ENCODE measurements at places on chromosomes 6 and 20. TPM values are rescaled to one million over a fixed set of nuclear protein-coding genes. Genes with fewer than 3 reads are reported as not detected.

MTG2 gene
- 111 TPM for total RNA-seq

GGTLC1 gene
- total RNA-seq, result 1.3 TPM

WTAP gene
- 114 TPM for total RNA-seq

DAAM2 gene
- total RNA-seq, result not detected

NOTCH4 gene
- 0.43 TPM for total RNA-seq

TGM2 gene
- total RNA-seq, result 138 TPM

KCNG1 gene
- total RNA-seq, result 1.5 TPM

ID4 gene
- total RNA-seq, result not detected

All from Caco-2 (cell line).